ENCODE measurements at places on chromosomes 1 and 21. TPM values are rescaled to one million over a fixed set of nuclear protein-coding genes. Genes with fewer than 3 reads are reported as not detected.

Gene NEGR1
- total RNA-seq = 85.5 TPM

Gene KCNK1
- total RNA-seq = 4.3 TPM

Gene CYP4Z1
- total RNA-seq = 3.5 TPM

Gene HIVEP3
- 11.0 TPM for total RNA-seq

Gene GPR25
- total RNA-seq = not detected

Gene TMOD4
- total RNA-seq = 0.76 TPM

Gene PADI1
- not detected for total RNA-seq

Gene TIMM17A
- 28.7 TPM for total RNA-seq

Gene ST6GALNAC3
- 12.3 TPM for total RNA-seq

Gene OR2M3
- total RNA-seq = 0.04 TPM

Gene FNBP1L
- 25.5 TPM for total RNA-seq

Gene SLC9C2
- total RNA-seq = not detected

Gene CASZ1
- 8.5 TPM for total RNA-seq

Gene PCNT
- total RNA-seq = 41.9 TPM

Gene SELE
- 20.1 TPM for total RNA-seq

Gene PLA2G2C
- 0.36 TPM for total RNA-seq

Gene APOBEC4
- not detected for total RNA-seq

Gene HJV
- total RNA-seq = not detected

Gene GABRD
- total RNA-seq = not detected

Gene SLAMF1
- total RNA-seq = 0.71 TPM

Gene MR1
- total RNA-seq = 17.0 TPM

Gene PWP2
- total RNA-seq = 6.4 TPM

Gene TMIGD3
- total RNA-seq = 1.2 TPM

Gene SNX7
- 24.5 TPM for total RNA-seq

Gene TNNT2
- total RNA-seq = 63.7 TPM
